GM19239 (cell line): ENCODE measurements at places on chromosomes 13 and 19.

DNA sequence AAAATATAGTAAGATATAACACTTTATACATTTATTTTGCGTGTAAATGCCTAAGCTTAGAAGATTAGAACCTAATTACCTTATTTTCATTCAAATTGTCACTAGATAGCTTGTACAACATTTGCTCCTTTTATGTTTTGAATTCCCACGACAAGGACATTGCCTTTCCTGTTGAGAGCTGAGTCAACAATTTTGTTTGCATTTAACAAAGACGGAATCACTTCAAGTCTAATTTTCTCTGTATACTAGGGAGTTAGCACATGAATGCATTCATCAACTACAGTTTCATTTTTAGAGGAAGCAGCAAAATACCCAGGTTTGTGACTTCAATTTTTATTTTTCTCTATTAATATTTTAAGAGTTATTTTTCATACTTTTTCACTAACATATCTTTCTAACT lies 48.7 kb upstream of the PCCA start:
- DNase-seq = no peak

GRCh38 chr13:111062305-111062704 lies 52.8 kb upstream of the ARHGEF7 start:
- no peak for DNase-seq

DNA sequence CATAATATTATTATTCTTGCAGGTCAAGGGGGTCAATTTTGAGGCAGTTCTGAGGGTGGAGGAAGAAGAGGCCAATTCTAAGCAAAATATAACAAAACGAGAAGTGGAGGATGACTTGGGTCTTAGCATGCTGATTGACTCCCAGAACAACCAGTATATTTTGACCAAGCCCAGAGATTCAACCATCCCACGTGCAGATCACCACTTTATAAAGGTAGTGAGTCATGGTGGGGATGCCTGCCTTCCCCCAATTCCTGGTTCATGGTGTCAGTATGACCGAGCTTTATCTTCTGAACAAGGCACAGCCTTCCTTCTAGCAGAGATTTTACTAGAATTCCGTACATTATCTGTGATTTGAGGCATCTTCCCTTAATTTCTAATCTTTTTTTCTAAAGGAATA lies 9.4 kb upstream of the DCUN1D2 start:
- DNase-seq = no peak

DNA sequence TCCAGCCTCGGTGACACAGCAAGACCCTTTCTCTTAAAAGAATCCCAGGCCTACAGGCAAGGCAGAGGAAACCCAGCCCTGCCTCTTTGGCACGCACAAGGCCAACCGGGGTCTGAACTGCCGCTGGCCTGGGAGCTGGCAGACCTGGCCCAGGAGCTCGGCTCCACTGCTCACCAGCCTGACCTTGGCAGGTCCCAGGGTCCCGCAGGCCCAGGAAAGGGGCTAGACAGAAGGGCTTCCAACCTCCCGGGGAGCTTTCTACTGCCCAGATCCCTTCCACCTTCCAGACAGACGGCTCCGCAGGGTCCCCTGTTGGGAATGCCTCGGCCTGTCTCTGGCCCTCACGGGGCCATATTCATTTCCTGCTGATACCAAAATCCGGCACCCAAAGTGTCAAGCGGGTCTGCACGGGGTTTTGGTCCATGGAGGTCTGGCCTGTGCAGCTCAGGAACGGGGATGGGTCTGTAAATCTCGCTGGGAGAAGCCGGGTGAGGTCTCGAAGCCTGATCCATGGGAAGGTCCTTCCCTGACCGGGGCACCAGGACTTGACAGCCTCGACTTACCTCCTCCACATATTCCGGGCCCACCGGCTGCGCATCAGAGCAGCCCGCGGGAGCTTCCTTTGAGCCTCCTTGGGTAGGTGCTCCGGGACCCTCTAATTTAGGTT lies 36.6 kb upstream of the MATK start:
- DNase-seq = no peak

DNA sequence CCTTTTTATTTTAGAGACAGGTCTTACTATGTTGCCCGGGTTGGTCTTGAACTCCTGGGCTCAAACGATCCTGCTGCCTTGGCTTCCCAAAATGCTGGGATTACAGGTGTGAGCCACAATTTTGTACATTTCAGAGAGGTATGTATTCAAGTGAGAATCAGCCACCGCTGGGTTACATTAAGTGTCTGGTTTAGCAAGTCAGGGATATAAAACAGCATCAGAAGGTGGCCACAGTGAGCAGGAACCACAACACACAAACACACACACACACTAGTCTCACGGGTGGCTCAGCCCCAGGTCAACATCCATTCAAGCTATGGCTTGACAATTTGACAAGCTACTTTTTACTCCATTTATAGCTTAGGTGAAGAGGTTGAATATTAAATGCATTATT lies 20.2 kb downstream of the KLK5 start:
- DNase-seq = no peak

GRCh38 chr13:30804474-30804873 lies 69.1 kb downstream of the ALOX5AP start:
- DNase-seq = no peak
